ENCODE measurements at places on chromosomes 2 and 18. TPM values are rescaled to one million over a fixed set of nuclear protein-coding genes. Genes with fewer than 3 reads are reported as not detected.

The ALK gene
- total RNA-seq: not detected

- DNase-seq: no peak
These were observed 117.4 kb downstream of the HDAC4 start for GRCh38 chr2:239283288-239283945.

- no peak for DNase-seq
These were observed 33.3 kb downstream of the TMEM37 start for GRCh38 chr2:119464981-119465380.

- no peak for DNase-seq
These were observed 91.0 kb downstream of the CTIF start for GRCh38 chr18:48629730-48630324.

DNA sequence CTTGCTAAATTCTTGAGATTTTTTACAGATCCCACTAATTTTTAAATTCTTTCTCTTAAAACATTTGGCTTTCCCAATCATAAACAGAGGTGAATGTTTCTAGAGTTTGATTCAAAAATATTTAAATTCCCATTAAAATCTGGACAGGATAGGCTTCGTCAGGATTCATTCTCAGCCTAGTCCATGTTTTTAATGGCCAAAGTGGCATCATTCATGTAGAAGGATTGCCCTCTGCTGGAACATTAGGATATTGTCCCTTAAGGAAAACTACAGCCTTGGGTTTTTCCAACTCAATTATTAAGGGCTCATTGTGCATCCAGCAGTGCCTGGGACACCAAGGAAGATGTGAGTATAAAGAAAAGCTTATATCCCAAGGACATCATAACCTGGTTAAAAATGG lies 71.7 kb downstream of the TPGS2 start:
- no peak for DNase-seq

- DNase-seq: no peak
These were observed 147.7 kb upstream of the PXDN start for GRCh38 chr2:1891971-1892486.

DNA sequence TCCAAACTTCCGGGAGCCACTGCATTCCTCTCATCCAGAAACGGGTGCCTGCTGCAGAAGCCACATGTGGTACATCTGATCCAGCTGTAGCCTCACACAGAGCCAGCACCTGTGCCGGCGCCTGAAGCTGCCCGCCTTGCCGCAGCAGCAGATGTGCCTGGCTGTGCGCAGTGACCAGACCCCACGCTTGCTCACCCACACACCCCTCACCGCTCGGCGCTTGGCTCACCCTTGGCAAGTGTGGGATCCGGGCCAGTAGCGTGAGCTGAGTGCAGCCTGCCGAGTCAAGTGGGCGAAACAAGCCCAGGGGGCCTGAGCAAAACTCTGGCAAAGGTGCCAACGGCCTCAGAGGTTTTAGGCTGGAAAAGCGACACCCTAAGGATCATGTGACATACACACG lies 220.1 kb upstream of the TMEFF2 start:
- no peak for DNase-seq

The BCL11A gene
- 0.15 TPM for total RNA-seq

- no peak for DNase-seq
These were observed 356.7 kb downstream of the STK39 start for GRCh38 chr2:167890739-167891138.

- DNase-seq: no peak
These were observed 133.5 kb downstream of the ASB1 start for GRCh38 chr2:238560234-238560633.

GRCh38 chr2:9287400-9288045 lies 80.9 kb downstream of the ASAP2 start:
- DNase-seq: no peak

- no peak for DNase-seq
These were observed 275.3 kb downstream of the RAD51AP2 start for GRCh38 chr2:17242813-17243485.
